ENCODE measurements at places on chromosomes 2 and 18. TPM values are rescaled to one million over a fixed set of nuclear protein-coding genes. Genes with fewer than 3 reads are reported as not detected.

DNA sequence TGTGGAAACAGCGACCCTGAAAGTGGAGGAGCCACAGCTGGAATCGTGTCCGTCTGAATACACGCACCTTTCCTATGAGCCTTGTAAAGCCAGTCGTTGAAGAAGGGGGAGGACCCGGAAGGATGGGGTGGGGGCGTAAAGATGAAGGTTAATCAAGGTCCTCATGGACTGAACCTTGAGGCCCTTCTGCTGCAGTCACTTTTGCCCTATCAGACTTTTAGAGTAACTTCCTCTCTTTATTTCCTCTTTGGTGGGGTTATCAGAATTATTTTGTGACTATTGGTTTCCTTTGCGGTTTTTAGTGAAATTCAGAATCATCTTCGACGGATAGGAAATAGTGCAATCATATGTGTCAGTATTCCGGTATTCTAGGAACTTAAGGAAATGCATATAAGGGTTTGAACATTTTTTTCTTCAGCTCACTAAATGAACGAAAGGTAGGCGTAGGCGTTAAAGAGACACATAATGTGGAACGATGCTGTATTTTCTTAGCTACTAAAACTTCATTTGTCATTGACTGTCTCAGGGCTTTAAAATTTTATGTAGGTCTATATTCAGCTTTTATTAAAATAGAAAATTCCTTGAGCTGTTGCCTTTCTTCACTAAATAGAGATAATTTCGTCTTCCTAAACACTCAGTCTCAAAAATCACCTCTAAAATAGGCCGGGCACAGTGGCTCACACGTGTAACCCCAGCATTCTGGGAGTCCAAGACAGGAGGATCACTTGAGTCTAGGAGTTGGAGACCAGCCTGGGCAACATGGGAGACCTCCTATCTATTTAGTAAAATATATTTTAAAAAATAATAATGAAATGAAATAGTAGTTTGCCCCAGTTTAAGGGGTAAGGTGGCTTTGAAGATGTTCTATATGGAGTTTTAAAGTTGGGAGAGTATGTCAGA, 1.4 kb upstream of the YES1 start:
- DNase-seq, result no peak

Gene ECEL1
- not detected for total RNA-seq

DNA sequence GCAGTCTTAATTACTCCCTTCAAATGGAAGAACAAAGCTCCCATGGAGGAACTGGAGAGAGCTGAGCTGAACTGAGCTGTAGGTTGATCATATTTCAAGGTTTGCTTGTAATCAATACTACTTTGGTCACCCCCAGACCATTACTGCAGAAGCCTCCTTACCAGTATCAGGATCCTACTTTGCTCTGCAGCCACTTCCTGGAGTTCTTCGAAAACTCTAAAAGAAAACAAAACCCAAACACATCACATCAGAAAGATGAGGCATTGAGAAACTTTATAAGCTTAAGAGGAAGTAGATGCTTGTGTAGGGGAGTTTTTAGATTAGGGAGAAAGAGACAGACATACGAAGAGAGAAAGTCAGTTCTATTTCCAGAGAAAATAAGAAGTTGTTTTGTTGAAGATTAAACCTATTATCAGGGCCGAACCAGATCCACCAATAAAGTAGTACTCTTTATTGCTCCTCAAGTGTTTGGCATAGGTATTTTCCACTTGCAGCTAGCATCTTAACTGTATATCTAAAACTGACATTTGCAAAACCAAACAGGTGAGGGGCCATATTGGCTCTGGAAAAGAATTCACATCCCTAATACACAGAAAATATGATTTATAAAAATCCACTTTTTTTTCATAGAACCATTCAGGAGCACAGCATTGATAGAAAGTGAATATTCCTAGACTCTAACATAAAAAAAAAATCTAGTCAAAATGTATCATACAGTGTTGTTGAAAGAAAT, 166.9 kb upstream of the KLF7 start:
- no peak for DNase-seq

DNA sequence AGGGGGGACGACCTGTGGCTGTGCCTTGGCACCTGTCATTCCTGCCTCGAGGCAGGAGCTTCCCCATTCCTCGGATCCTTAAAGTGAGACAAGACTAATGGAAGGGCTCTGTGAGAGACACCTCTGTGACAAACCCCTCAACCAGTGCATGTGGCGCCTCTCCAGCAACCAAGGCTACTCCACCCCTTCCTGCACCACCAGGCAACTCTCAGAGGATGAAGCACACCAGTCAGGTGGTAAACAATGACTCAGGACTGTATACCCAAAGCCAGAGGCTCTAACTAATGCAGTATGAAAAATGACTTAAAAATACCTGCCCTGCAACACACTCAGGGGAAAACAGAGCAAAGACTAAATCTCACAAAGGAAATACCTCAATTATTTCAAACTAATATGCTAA, 136.9 kb downstream of the UXS1 start:
- DNase-seq, result no peak

Gene SAG
- not detected for total RNA-seq

- DNase-seq, result no peak
Observed at GRCh38 chr2:99478632-99479031, 11.2 kb downstream of the REV1 start.

GRCh38 chr2:218811382-218811781, 20.2 kb downstream of the PRKAG3 start:
- DNase-seq, result no peak

- no peak for DNase-seq
Observed at GRCh38 chr2:143117225-143117624, 12.0 kb upstream of the ARHGAP15 start.

Gene ZAP70
- not detected for total RNA-seq

Gene KCNG2
- not detected for total RNA-seq

All from fibroblast of the aortic adventitia (primary cell).